ENCODE measurements at places on chromosomes 1 and 21.
A peak's percentile ranks its signal among the peaks of the same experiment; 100 is the strongest.

- DNase-seq = no peak
Measured at GRCh38 chr1:64392109-64392508, 77.8 kb upstream of the CACHD1 start.

- no peak for DNase-seq
Measured at GRCh38 chr21:21481239-21481638, 483.0 kb downstream of the NCAM2 start.

GRCh38 chr1:208595745-208596144, 351.6 kb upstream of the PLXNA2 start:
- no peak for DNase-seq

DNA sequence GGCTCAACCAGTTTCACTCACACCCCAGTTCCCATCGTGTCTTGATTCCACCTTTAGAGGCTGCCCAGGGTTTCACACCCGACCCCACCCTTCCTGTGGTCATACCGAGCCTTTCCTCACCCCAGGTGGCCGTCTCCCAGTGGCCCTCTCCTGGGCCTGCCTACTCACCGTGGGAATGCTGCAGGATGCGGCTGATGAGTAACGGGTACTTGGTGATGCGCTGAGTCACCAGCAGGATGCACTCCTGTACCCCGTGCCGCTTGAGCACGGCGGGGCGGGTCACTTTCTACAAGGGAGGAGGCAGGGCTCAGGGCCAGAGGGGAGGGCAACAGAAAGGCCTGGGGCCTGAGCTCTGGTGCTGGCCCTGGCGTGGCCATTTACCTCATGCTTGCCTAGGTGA, 16.4 kb downstream of the ARHGEF2 start:
- no peak for DNase-seq

DNA sequence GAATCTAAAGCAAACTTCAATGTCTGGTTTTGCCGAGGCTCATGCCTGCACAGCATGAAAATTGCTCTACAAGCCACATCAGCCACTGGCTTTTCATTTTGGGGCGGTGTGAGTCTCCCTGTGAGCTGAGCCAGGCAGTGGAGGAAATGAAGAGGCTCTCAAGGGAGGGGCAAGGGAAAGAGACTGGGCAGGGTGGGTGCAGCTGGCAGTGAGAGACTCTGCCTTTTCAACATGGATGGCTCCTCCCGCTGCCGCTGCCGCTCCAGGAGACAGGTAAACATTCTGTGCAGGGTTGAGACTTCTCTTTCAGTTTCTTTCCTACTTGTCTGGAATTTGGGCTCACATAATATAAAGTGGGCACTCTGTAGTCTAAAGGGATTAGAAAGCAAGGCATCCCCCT, 11.3 kb upstream of the CTSE start:
- DNase-seq = no peak

GRCh38 chr1:51320967-51321923, 9.1 kb downstream of the TTC39A start:
- no peak for DNase-seq

DNA sequence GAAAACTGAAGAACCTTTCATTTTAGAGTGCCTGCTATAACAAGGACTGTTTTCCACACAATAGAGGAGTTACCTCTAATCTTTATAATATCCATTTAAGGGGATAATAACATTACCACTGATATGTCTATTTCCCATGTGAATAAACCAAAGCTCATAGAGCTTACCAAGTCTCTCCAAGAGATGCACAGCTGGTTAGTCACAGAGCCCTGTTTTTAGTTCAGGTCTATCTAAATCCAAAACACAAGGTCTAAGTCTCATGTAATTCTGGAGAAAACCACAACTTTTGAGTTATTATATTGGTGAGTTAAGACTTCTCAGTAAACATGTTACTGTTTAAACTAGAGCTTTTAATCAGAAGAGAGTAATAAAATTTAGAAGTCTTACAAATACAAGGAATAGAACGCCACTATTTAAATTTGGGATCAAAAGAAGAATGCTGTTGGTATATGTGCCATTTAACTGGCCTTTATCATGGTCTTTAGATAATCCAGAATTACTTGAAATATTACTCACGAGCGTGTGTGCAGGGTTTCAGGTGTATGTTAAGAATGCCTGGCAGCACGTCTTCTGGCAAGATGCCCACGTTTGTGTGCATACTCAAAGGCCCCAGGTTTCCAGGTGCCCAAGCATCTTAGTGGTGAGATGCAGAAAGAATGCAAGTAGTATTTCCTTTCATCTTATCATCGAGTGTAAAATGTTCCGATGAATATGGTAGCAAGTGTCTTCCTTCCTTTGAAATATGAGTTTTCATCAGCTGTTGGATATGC, 190.6 kb downstream of the FMN2 start:
- DNase-seq = no peak

DNA sequence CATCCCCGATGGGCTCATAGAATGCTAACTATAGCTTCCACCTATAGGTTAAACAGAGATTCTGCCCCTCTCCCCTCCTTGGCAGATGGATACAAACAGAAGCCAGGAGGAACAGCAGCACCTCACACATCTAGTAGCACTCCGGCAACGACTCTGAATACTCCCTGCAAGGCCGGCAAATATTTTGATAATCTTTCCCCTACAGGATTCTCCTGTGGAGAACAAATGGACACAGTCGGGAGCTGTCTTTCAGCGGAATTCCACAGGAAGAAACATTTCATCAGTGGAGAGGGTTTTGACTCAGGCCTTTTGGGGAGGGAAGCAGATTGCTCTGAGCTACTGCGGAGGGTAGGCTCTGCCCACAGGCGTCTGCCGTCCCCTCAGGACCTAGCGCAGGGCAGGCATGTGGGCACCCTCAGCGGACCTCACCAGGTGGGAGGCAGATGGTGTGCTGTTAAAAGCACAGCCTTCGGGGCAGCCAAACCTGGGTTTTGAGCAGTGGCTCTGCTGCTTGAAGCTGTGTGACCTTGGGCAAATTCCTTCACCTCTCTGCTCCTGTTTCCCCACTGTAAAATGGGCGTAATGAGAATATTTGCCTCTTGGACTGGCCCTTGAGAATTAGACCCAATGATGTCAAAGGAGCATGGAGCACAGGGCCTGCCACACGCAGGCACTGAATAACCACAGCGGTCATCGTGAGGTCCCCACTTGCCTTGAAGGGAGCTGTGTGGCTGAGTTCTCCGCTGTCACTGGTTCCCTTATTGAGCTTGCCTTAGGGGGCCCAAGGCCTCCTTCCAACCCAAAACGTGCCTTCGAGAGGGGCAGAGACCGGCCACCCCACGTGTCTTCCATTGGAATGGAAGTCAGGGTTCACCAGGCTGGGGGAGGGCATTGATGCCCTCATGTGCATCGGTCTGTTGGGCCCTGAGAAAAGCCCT, 19.2 kb upstream of the BCAR3 start:
- no peak for DNase-seq

- DNase-seq = no peak
Measured at GRCh38 chr1:204834752-204835151, 35.9 kb upstream of the NFASC start.

GRCh38 chr1:71788113-71788512, 494.2 kb downstream of the NEGR1 start:
- DNase-seq = no peak

DNA sequence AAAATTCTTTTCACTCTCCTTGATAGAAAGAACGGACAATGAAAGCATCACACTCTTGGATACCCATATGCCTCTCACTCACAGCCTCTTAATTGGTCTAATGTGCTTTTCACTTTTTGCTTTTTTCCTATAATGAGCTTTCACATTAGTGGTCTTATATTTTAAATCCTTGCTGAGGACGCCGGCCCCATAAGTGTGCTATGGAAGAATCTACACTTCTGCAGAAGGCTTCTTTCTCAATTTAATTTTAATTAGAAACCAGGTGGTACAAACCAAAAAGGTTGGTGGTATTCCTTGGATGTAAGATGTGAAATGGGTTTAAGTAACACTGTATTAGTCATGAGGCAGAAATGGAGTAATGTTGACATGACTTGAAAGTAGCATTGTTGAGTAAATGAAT, 190.6 kb upstream of the NFIA start:
- DNase-seq = no peak

GRCh38 chr1:64912191-64912590, 54.2 kb downstream of the JAK1 start:
- DNase-seq = no peak

DNA sequence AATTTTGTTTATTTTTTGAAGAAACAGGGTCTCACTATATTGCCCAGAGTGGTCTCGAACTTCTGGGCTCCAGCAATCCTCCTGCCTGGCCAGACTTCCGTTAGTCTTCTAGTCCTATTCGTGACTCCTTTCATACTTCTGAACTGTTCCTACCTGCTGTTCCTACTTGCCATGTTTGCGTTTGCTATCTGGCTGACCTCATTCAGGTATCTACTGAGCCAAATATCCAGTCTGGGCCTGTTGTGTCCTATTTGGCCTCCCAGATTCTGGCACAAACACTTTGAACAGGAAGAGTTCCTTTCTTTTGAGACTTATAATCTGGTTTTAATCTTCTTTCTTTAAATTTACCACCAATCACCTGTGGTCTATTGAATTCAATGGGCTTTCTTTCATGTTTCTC, 6.9 kb upstream of the NR1I3 start:
- no peak for DNase-seq

- no peak for DNase-seq
Measured at GRCh38 chr21:19553919-19554615, 1150.5 kb upstream of the TMPRSS15 start.

GRCh38 chr1:162560303-162561036, 1.1 kb upstream of the UAP1 start:
- DNase-seq = no peak

DNA sequence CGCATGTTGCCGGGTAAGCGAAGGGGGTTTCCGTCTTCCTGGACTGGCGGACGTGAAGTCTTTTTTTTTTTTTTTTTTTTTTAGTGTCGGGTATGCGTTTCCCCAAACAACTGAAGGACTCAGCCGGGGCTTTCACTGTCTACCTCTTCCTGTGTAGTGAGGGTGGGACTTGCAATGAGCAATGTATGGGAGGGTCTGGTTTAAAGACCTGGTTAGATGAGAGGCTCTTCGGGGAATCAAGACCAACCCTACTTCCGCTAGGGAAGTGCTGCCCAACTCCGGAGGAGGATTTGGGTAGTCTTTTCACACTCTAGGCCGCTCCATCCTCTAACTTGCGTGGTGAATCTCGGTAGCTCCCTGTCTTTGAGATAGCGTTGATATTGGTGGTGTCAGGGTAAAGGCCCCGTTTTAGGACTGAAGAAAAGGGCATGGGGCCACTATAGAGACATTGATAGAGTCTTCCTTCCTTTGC, 754 bp downstream of the PRRC2C start:
- peak; percentile 46 for DNase-seq

- DNase-seq = peak; percentile 52
Measured at GRCh38 chr1:163170975-163171676, 31.6 kb downstream of the RGS5 start.

DNA sequence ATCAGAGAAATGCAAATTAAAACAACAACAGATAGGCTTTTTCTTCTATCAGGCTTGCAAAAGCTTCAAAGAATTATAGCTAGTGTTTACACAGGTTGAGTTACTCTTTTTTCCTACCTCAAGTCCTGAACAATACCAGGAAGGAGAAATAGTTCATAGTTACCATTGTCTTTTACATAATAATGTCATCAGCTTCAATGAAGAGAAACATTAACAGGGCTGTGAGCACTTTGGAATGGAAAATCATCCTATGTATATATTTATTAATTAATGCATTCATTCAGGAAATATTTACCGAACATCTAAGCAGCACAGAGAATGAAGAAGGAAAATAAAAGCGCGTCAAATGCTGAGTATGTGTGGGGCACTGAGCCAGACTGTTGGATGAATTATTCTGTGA, 197.3 kb downstream of the ZBTB18 start:
- no peak for DNase-seq

DNA sequence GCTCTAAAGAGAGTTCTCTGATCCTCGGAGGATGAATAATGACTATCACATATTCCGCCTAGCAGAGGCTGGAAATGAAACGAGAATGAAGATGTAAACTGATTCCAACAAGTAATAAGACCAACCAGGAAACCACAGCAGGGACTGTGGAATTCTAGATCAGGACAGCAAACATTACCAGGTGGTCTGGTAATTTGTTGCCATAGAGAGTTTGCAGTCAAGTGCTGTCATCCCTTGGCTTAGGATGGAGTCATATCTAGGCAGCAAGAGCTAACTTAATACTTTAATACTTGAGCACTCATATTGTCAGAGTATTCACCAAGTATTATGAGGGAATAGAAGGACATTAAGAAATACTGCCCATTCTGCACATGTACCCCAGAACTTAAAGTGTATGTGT, 45.1 kb upstream of the MUTYH start:
- DNase-seq = no peak

DNA sequence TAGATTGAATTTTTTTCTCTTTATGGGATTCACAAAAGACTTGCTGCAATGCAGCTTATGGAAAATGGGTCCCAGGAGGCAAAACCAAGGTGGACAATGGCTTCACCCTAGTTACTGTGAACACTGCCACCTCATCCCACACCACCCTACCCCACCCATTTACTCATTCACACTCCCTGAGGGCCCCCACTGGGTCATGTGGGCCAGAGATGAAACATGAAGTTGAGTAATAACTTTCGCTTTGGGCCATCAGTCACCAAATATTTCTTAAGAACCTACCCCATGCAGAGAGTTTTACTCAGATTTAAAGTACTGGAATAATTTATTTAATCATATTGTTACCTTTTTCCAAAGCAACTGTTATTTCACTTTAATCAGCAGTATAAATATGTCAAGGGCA, 191.8 kb downstream of the TPR start:
- no peak for DNase-seq

- DNase-seq = no peak
Measured at GRCh38 chr1:14713077-14713476, 114.6 kb downstream of the KAZN start.

GRCh38 chr1:178864326-178864725, 6.6 kb downstream of the ANGPTL1 start:
- no peak for DNase-seq

- no peak for DNase-seq
Measured at GRCh38 chr1:51753969-51754368, 124.6 kb downstream of the NRDC start.

- DNase-seq = no peak
Measured at GRCh38 chr21:45178971-45179370, 104.6 kb downstream of the ADARB1 start.

DNA sequence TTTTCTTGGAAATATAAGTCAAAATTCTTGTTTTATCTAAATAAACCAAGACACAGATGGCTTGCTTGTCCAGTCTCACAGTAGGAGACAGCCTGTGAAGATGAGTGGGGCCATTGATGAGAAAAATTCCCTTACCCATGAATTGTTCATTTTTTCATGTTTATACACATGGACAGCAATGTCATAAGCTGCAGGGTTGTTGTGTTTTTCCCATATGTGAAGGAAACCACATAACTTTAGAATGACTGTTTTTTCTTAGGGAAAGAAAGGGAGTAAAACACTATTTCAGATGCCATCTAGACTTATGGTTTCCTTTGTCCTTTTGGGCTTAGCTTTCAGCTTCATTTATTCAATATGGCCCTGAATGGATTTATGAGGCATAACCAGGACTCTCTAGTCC, 622.5 kb upstream of the NR5A2 start:
- DNase-seq = no peak
